Brain pericyte (primary cell): ENCODE measurements at places on chromosomes 6 and 20.

GRCh38 chr20:25173321-25173720 is 22.2 kb upstream of the ENTPD6 start:
- DNase-seq: no peak

GRCh38 chr6:133956416-133957049 is 3.5 kb downstream of the TBPL1 start:
- DNase-seq: no peak

DNA sequence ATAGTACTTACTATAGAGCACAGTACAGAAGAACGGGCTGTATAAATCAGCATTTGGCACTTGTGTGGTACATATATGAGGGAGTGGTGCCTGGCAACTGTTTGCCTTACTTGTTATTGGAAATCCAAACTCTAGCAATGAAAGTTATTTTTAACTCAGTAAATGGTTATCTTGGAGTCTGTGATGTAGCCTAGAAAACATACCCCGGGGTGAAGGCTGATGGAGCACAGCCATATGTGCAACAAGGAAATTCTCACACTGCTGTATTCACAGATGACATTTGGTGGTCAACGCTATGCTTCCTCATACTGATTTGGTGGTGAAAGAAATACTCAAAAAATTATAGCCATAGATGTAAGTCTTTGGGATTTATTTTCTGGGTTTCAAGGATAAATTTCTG is 807.5 kb upstream of the FLRT3 start:
- DNase-seq: no peak

DNA sequence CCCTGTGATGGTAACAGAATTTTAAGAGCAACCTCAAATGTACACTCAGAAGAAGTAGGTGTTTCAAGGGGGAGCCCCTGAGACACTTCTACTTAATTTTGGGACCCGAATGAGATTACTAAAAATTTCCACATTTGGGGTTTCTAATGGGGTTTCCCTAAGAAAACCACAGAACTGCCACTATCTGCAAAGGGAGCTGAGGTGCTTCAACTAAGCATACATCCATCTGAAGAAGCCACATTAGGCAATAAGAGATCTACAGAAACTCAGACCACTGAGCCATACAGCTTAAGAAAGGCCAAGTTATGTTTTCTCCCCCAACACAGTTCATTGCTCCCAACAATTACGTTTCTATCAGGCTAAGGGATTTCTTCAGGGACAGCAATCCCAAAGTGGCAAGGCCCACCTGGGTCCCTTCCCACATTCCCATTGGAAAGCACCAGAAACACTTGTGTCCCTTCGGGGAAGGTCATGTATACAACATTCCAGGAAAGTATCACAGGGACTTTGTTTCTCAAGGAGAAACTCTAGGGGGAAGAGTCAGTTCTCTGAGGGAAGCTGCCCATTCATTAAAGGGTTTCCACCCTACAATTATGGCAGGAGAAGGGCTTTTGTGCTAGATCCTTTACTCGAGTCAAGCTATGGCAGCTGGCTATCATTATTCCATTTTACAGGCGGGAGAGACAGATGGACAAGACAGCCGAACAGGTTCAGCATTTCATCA is 5.0 kb downstream of the BCL2L1 start:
- no peak for DNase-seq

DNA sequence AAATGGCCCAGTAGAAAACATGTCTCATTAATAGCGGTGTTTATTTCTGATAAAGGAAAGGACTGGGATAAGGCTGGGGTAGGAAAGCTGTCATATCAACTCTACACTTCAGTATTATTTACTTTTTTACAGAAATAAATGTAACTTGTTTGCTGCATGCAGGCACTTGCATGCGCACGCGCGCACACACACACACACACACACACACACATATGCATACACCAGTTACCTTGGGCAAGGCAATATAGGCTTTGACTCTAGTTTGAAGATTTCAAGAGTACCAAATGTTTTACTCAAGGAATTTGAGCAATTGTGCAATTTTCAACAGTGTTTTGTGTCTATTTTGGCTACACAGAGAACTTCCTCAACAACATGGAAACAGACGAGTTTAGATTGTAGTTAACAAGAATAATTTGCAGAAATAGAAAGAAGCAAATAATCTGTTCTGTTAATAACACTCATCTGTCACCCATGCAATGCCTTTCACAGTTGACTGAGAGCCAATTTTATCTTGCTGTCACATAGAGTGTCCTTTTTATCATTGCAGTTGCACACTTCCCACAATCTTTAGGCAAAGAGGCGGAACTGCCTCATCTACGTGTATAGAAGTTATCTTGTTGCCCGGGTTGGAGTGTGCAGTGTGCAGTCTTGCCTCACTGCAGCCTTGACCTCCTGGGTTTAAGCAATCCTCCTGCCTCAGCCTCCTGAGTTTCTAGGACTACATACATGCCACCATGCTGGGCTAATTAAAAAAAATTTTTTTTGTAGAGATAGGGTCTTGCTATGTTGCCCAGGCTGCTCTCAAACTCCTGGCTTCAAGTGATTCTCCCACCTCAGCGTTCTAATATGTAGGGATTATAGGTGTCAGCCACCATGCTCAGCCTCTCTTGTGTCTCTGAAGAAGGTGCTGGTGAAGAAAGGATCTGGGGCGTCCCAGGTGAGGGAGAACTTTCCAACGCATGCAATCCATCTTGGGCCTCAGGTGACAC is 74.8 kb upstream of the SHLD1 start:
- no peak for DNase-seq

DNA sequence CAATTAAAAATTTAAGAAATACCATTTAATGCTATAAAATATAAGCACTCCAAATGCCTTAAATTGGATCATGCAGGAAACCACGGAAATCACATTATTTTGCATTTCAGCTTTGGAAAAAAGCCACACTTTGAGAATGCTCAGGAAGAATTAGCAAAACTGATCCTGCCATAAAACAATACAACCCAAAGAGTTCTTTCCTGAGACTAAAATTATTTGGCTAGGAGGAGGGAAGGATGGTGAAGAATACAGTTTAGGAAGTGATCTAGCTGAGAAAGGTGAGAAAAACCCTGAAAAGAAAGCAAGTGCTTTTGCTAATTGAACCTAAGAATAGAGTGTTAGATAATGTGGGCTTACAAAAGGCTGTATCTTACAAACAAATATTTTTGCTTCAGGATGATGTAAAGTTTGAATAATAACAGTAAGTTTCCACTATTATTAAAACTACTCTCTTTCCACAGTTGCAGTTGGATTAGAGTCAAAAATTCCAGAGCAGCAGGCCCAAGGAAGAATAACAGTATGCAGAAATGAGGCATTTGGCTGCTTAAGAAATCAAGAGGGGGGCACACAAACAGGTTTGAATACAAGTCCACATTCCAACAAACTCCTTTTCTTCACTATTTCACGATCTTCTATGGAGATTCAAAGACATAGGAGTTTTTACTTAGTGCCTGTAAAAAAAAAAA is 565.4 kb downstream of the RFPL4B start:
- peak; percentile 31 for DNase-seq

DNA sequence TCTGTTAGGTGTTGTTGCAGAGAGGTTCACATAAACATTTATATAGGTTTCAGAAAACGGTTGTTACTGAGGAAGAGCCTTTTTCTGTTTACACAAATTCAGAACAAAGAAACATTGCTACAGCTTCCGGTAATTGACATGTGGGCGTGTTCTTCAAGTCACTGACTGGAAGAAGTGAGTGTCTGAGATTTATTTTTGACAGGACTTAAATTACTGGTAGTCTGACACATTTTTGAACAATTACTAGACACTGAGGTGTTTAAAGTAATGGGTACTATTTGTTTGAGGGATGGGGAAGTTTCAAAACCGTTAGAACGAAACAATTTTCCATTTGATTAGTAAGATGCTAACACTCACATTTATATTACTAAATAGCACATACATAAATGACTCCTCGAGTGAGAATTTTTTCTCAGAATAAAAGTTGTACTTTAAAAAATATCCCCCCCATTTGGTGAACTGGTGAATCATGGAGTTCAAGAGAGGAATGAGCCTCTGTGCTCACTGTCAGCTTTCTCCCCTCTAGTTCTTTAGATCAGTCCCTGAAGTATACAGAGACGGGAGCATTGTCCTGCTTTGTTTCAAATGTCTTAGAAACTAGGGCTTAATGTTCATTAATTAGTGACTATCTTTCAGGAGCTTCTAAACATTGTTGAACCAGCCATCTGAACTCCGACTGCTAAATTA is 98.7 kb downstream of the TSHZ2 start:
- DNase-seq: no peak

- DNase-seq: no peak
These were observed 381.9 kb upstream of the CITED2 start for GRCh38 chr6:139756381-139756780.

- DNase-seq: no peak
These were observed 19.8 kb downstream of the THBS2 start for GRCh38 chr6:169233832-169234231.

DNA sequence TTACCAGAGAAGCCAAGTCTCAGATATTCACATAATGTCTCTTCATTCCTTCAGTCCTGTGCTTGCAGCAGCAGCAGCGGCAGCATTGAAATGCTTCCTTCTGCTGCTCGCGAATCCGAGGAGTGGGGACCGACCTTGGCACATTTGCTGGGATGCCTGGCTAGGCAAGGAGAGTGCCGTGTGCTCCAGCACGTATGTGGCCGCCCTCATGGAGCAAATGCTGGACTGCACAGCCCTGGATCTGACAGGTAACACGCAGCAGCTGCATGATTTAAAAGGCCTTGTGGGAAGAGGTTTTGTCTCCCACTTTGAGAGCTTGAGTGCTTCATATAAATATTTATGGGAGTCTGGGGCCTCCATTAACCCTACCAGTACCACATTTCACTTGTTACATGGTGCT is 9.9 kb downstream of the MAFB start:
- no peak for DNase-seq

DNA sequence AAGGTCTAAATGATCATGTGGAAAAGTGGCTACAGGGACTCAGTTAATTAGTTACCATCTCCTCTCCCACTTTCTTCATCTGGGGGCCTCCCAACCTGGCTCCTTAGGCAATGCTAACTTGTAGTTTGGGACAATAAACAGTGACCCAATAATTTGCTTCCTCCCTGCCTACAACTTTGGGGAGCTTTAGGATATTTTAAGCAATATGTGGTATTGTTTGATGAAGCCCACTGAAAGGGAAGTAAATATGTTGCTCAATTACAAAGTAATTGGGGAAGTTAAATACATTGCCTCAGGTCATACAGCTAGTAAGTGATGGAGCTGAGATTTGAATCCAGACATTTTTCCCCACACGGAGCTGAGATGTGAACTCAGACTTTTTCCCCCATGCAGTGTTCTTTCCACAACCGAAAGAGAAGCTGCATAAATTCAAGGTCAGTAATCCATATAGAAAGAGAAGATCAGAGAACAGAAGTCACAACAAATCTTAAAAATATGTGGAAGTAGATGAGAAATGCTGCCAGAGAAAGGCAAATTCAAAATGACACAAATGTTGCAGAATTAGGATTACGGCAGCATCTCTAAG is 26.6 kb downstream of the ZHX3 start:
- no peak for DNase-seq

- no peak for DNase-seq
These were observed 49.1 kb upstream of the PLCB1 start for GRCh38 chr20:8082989-8083388.

DNA sequence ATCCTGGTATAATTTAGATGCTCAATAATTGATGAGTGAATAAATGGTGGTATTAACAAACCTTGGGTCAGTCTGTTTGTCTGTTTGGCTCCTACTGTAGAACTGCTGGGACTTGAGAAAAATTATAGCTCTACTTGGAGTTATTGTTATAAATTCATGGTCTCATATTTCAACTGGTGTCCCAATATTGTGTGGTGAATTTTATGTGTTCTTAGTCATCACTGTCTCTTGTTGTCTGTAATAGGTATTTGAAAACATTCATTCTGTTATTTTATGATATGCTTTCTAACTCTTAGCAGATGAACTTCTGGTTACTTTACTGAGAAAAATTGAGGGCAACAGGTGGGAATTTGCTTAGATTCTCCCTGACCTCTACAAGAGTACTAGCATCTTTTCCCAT is 221.4 kb downstream of the CDKAL1 start:
- DNase-seq: no peak

DNA sequence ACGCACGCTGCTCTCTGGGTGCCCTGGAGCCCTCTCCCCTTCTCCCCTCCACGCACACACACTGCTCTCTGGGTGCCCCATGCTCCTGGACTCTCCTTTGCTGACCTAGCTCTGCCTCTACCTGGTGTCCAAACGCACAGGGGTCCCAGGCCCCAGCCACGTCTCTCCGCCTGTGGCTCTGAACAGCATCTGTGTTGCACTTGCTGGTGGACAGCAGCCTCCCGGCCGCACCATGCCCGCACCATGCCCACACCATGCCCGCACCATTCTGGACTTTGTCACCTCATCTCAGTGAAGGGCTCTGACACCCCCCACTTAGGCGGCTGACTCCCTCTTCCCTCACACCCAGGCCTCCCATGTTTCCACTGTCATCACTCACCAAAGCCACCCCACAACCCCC is 21.8 kb downstream of the TCFL5 start:
- DNase-seq: no peak

GRCh38 chr6:70717038-70717801 is 49.5 kb downstream of the SMAP1 start:
- no peak for DNase-seq

DNA sequence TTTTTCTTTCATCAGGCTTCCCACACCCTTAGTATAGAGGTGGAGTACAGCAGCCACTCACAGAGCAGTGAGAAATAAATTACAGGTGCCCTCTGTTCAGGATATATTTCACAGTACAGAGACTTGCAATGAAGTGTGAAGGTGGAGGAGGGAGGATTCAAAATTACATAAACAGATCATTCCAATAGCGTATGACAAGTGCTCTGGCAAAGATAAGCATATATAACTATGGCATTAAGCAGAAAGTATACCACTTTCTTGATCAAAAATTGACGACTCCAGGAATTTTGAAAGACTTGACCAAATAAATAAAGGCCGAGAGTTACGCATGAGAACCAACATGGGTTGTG is 108.7 kb downstream of the GPX5 start:
- DNase-seq: no peak
